ENCODE measurements at places on chromosomes 16 and 17.

- no peak overlapping the region for H3K27ac ChIP-seq
- H3K4me1 ChIP-seq, result peaks cover 7% of the 10 kb centered on the region
- no peak for DNase-seq
- H3K36me3 ChIP-seq, result no peaks in the 10 kb centered on the region
Observed at GRCh38 chr17:33642002-33642401, 348.9 kb upstream of the ASIC2 start.

DNA sequence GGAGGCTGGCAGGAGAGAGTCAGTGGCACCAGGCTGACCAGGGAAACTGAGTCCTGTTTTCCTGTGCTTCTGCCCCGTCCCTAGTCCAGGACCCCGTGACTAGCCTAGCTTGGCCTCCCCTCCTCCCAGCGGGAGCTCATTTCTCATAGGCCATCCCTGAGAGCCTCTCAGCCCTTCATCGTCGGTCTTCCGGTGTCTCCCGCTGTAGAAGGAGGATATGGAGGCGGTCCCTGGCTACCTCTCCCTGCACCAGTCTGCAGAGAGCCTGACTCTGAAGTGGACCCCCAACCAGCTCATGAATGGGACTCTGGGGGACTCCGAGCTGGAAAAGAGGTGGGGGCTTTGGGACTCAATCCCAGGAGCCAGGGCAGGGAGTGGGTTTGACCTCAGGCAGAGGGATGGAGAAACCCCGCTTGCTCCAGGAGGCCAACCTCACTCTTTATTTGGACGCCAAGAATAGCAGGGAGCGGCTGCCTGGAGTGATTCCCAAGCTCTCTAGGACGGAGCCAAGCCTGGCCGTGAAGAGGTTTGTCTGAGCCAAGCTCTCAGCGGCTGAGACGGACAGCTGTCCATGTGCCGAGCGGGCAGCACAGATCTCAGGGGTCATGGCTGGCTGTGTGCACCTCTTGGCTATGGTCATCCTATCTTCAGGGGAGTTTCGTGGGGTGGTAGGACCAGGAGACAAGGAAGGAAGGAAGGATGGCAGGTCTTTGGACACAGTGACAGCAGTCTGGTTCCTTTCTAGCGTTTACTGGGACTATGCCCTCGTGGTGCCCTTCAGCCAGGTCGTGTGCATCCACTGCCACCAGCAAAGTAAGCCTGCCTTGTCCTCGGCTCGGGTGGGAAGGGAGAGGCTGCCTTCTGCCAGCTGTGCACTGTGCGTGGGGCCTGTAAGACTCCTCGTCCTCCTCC lies 26.8 kb downstream of the SGSM2 start:
- H3K36me3 ChIP-seq, result peaks cover 52% of the 10 kb centered on the region
- no peaks in the 10 kb centered on the region for H3K27me3 ChIP-seq
- no peak overlapping the region for H3K27ac ChIP-seq
- no peak overlapping the region for H3K4me3 ChIP-seq
- H3K4me1 ChIP-seq, result no peaks in the 10 kb centered on the region

- no peaks in the 10 kb centered on the region for H3K27me3 ChIP-seq
- peaks cover 30% of the 10 kb centered on the region for H3K36me3 ChIP-seq
- DNase-seq, result peak; percentile 28
- peaks cover 48% of the 10 kb centered on the region for H3K4me1 ChIP-seq
Observed at GRCh38 chr17:50348522-50349242, 2.8 kb downstream of the XYLT2 start.

DNA sequence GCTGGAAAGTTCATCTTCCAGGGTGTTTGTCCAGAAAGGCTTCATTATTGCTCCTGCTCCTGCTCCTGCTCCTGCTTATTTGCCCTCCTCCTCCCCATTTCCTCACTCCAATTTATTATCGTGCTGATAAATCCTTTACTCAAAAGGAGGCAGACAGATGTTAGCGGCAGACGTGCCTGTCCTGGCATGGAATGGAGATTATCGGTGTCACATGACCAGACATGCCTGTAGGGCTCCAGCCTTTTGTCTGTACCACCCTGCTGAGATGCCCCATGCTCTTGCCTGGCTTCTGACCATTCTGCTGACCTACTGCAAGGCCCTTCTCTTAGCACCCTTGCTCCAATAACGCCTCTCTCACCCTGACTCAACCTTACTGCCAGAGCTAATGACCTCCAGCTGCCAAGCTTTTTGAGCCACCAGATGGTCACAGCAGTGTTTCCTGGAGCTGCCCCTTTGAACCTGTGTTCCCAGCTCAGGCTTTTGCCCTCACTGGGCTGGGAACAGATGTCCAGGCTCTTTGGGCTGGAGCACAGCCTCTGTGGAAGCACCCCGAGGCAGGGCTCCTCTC lies 12.8 kb downstream of the DNAH9 start:
- no peaks in the 10 kb centered on the region for H3K36me3 ChIP-seq
- no peaks in the 10 kb centered on the region for H3K4me1 ChIP-seq

DNA sequence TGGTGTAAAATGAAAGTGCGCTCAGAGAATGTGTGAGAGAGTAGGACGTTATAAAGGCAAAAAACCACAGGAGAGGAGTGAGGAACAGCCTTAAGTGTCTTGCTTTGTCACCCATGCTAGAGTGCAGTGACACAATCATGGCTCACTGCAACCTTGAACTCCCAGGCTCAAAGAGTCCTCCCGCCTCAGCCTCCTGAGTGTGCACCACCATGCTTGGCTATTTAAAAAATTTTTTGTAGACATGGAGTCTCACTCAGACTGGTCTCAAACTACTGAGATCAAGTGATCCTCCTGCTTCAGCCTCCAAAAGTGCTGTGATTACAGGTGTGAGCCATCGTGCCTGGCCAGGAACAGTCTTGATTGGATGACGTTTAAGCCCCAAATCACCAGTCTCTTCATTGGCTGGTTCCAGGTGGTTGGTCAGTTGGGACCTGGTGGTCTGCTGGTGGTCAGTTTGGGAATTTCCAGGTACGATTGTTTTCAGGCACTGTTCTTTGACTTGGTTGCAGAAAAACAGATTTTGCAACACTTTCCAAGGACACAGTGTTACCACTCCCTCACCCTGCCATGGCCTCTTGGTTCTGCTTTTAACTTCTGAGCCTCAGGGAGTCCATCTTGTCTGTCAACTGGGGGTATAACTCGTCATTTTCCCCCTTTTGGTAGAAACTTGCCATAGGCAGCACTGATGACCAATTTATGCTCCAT lies 21.2 kb downstream of the DHODH start:
- no peaks in the 10 kb centered on the region for H3K27me3 ChIP-seq
- H3K4me1 ChIP-seq, result no peaks in the 10 kb centered on the region
- H3K36me3 ChIP-seq, result peaks cover 46% of the 10 kb centered on the region
- H3K4me3 ChIP-seq, result no peak overlapping the region
- DNase-seq, result no peak

- peaks cover 14% of the 10 kb centered on the region for H3K4me1 ChIP-seq
- H3K27me3 ChIP-seq, result no peaks in the 10 kb centered on the region
- H3K4me3 ChIP-seq, result no peak overlapping the region
- H3K27ac ChIP-seq, result no peak overlapping the region
- no peak for DNase-seq
Observed at GRCh38 chr17:34837876-34838478, 123.3 kb downstream of the CCT6B start.

GRCh38 chr17:3845291-3845620 lies 790 bp downstream of the NCBP3 start:
- H3K27me3 ChIP-seq, result no peaks in the 10 kb centered on the region
- H3K27ac ChIP-seq, result peak overlapping the region; percentile 95
- peaks cover 35% of the 10 kb centered on the region for H3K4me1 ChIP-seq
- H3K4me3 ChIP-seq, result peak overlapping the region; percentile 97
- no peak for DNase-seq

DNA sequence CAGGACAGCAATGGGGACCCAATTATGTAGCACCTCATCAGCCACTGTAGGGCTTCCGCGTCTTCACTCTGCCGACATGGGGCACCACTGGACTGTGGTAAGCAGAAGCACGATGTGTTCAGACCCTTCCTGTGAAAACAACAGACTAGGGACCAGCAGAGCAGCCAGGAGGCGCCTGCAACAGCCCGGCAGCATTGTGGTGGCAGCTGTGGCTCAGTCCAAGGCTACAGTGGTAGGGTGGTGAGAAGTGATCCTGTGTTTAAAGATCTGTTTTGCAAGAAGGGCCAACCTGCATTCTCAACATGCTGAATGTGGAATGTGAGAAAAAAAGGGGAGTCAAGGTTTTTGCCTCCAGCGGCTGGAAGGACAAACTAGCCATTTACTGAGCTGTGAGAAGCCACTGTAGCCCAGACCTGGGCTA lies 80.8 kb downstream of the GAS7 start:
- no peak overlapping the region for H3K4me3 ChIP-seq
- H3K27me3 ChIP-seq, result peaks cover 5% of the 10 kb centered on the region
- no peak overlapping the region for H3K27ac ChIP-seq
- H3K36me3 ChIP-seq, result no peaks in the 10 kb centered on the region

- H3K4me1 ChIP-seq, result no peaks in the 10 kb centered on the region
- no peaks in the 10 kb centered on the region for H3K36me3 ChIP-seq
Observed at GRCh38 chr16:6571044-6571443, 761.6 kb upstream of the RBFOX1 start.

DNA sequence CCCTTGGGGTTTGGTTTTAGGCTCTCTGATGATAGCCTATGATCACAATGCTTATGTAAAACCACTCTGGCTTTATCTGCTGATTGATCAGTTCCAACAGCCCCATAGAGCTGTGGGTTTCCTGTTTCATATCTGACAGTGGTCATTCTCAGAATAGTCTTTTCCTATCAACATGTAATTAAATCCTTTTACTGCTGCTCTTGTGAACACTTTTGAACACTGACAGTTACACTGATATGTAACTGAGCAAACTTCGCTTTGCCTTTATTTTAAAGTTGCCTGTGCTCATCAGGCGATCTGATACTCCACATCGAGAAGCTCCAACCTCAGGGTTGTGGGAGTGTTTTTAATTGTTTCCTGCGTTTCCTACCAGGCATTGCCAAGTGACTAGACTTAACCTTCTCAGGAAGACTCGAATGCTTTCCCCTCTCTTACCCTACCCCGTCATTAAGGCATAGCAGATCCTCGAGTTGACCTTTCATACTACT lies 17.3 kb upstream of the CLEC18B start:
- DNase-seq, result no peak
- H3K36me3 ChIP-seq, result peaks cover 18% of the 10 kb centered on the region
- no peak overlapping the region for H3K4me3 ChIP-seq

DNA sequence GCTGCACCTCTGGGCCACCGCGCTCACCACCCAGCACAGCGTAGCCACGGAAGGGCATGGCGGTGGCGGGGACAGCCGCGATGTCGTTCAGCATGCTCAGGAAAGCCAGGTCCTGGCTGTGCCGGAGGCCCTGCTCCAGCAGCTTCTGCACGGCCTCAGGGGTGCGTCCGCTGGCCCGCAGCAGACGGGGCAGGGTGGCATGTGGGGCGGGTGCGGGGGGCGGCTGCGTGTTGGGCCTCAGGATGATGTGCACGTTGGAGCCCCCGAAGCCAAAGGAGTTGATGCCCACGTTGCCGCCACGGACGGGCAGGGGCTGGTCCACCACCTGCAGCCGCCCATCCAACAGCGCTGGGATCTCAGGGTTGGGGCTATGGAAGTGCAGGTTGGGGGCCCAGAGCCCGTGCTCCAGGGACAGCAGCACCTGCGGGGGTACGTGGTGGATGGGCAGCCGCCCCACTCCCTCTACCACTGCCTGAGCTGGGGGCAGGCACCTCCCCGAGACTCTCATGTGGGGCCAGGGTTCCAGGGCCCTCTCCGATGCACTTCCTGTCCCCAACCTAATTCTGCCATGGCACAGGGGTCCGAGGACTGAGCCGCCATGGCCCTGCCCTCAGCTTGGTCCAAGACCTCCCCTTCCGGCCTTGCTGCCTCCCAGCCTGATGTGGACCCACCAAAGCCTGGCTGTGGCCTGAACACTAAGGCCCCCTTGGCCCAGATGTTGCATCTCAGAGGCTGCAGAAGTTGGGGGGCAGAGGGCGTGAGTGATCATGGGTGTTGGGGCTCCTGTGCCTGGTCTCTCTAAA lies 6.6 kb downstream of the FASN start:
- H3K4me1 ChIP-seq, result peaks cover 11% of the 10 kb centered on the region
- no peak overlapping the region for H3K27ac ChIP-seq
- no peaks in the 10 kb centered on the region for H3K27me3 ChIP-seq
- no peak overlapping the region for H3K4me3 ChIP-seq
- DNase-seq, result no peak
- H3K36me3 ChIP-seq, result peaks cover 85% of the 10 kb centered on the region

DNA sequence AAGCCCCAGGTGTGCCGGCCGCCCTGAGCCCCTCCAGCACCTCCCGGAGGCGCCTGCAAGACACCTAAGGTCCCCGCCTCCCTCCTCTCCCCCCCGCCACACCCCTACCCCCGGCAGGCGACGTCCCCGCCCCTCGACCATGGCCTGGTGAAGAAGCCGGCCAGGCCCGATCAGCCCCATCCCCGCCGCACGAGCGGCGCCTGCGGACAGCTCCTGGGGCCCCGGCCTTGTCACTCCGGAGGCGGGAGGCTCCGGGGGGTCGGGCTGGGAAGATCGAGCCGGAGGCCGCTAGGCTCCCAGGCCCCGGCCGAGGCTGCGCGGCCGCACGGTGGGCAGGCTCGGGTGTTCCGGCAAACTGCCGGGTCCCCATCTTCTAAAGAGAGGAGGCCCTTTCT lies 405 bp upstream of the ACE start:
- H3K4me3 ChIP-seq, result peak overlapping the region; percentile 47
- H3K27me3 ChIP-seq, result peaks cover 36% of the 10 kb centered on the region
- peak; percentile 48 for DNase-seq

GRCh38 chr17:44642834-44643233 lies 13.4 kb upstream of the MEIOC start:
- H3K36me3 ChIP-seq, result no peaks in the 10 kb centered on the region
- H3K27me3 ChIP-seq, result peaks cover 23% of the 10 kb centered on the region
- H3K27ac ChIP-seq, result no peak overlapping the region
- H3K4me3 ChIP-seq, result no peak overlapping the region

- no peak overlapping the region for H3K27ac ChIP-seq
- peak overlapping the region; percentile 35 for H3K4me3 ChIP-seq
- no peaks in the 10 kb centered on the region for H3K36me3 ChIP-seq
Observed at GRCh38 chr16:86740906-86741799, 162.8 kb downstream of the FOXL1 start.

DNA sequence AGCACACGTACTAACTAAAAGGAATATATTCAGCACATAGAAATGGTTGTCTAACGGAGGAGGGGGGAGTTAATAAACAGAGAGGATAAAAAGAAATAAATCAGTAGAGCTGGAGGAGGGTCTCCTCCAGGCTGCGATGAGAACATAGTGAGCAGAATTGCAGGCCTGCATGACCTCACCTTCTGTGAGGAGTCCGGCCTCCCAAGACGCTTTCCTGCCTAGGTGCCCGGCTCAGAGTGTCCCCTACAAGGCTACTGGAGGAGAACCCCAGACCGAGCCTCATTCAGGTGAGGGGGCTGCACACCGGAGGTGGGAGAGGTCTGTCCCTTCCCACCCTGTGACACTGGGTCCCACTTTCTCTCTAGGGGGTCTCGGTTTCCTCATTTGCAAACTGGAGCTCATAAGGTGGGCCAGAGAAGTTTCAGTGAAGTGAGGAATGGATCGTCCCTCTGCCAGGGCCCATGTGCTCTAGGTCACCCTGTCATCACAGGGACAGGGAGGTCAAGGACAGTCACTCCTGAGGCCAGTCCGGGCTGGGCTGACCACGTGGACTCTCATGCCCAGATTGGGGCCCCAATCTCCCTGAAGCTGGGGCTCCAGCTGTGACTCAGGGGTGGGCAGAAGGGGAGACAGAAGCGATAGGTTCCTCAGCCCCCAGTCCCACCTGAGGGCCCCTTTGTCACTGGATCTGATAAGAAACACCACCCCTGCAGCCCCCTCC lies 3.3 kb upstream of the HBM start:
- no peak overlapping the region for H3K4me3 ChIP-seq
- no peak overlapping the region for H3K27ac ChIP-seq
- peaks cover 14% of the 10 kb centered on the region for H3K4me1 ChIP-seq

- peaks cover 60% of the 10 kb centered on the region for H3K27me3 ChIP-seq
- peaks cover 12% of the 10 kb centered on the region for H3K4me1 ChIP-seq
- H3K4me3 ChIP-seq, result peak overlapping the region; percentile 12
Observed at GRCh38 chr16:85829751-85830445, 30.4 kb downstream of the COX4I1 start.
